ENCODE measurements at places on chromosomes 5 and 9.

GRCh38 chr9:133493428-133493827 is 14.5 kb upstream of the SLC2A6 start:
- DNase-seq = no peak

DNA sequence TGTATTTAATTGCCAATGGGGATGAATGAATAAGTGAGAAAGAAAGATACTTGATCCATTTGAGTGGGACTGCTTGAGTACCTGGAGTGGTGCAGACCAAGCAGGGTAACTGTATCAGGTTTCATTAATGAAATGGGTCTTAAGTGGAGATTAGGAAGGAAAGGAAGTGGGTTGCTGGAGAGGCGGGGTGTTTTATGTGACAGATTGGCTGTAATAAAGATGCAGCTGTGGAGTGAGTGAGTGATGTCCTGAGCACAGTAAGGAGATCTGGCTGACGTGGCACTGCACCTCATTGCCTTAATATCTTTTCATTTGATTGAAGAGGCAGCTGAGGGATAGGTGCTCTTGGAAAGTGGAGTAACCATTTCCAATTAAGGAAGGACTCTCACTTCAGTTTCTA is 161.0 kb upstream of the CCDC152 start:
- DNase-seq = no peak

DNA sequence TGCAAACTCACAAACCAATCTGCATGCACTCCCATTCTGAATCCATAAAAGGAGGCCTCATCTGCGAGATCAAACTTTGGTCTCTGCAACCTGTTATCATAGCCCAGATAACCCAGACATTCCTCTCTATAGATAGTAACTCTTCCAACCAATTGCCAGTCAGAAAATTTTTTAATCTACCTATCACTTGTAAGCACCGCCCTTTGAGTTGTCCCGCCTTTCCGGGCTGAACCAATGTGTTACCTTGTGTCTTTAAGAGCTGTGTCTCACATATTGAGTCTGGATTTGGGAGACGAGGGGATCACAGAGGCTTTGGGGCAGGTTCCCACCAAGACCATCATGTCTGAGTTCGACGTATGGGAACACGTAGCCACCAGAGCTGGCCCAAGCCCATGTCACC is 91.1 kb upstream of the PPP1R26 start:
- no peak for DNase-seq

DNA sequence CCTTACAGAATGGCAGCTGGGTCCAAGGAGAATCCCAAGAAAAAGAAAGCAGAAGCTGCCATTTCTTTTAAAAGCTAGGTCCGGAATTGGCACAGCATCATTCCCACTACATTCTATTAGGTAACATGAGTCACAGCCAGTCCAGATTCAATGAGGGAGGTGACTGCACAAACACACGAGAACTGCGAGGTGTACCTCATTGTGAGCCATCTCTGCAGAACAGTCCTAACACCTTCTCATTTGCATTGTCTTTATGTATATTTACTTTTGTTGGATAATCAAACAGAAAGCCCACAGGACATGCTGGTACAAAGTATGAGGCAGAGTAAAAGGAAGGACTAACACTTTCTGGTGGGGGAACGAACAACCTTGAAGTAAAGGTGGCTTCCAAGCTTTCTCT is 14.6 kb upstream of the HABP4 start:
- no peak for DNase-seq

GRCh38 chr9:16238623-16239138 is 631.8 kb downstream of the BNC2 start:
- DNase-seq = no peak

GRCh38 chr5:30808996-30809395 is 384.5 kb upstream of the CDH6 start:
- peak; percentile 23 for DNase-seq

GRCh38 chr9:130939405-130940026 is 469 bp upstream of the FIBCD1 start:
- no peak for DNase-seq

DNA sequence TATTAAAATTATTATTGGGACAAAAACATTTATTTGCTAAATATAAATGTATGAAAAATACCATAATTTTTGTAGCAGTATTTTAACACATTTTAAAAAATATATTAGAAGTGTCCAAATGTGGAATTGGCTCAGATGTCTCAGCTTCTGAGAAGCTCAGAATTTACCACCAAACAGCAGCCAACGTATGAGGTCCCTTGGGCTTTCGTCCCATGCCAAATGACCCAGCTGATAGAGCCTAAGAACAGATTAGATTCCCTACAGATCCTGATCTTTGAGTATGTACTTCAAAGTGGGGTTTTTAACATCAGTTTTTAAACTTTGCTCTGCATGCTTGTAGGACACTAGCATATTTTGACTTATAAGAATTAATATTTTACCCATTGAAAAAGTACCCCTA is 77.3 kb upstream of the RPS23 start:
- no peak for DNase-seq

GRCh38 chr5:131610198-131611063 is 24.6 kb downstream of the RAPGEF6 start:
- no peak for DNase-seq

GRCh38 chr9:90141723-90142122 is 500.9 kb downstream of the DIRAS2 start:
- peak; percentile 52 for DNase-seq

- DNase-seq = no peak
These were observed 333.5 kb upstream of the ACTBL2 start for GRCh38 chr5:57816108-57816507.

GRCh38 chr9:106755736-106756135 is 107.2 kb upstream of the ZNF462 start:
- DNase-seq = no peak

DNA sequence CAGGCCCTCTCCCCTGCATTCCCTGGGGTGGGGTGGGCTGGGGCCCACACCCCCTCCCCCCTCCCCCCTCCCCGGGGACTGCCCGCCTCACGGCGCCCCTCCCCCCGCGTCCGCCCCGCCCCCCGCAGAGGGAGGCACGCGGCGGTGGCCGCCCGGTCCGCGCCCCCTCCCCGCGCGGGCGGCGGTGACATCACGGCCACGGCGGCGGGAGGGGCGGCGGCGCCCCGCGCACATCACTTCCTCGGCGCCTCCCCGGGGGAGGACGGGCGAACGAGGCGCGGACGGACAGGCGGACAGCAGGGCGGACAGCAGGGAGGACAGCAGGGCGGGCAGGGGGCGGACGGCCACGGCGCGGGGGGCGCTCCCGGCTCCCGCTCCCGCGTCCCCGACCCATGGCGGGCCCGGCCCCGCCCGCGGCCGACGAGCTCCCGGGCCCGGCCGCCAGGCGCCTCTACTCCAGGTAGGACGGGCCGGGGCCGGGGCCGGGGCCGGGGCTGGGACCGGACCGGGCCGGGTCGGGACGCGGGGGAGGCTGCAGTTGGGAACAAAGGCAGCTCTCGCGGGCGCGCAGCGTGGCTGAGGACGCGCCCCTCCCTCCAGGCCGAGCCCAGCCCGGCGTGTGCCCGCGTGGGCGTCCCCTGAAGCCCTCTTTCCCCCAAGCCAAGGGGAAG is at the start of gene GPSM1:
Gene GPSM1 (plus strand): TSS at position 236 of the 671 bp plus-strand sequence. CDS start 157 bp downstream, at position 393.
- peak; percentile 33 for DNase-seq

- DNase-seq = no peak
These were observed 42.1 kb downstream of the CLINT1 start for GRCh38 chr5:157816682-157817386.

- no peak for DNase-seq
These were observed 226.3 kb downstream of the SPOCK1 start for GRCh38 chr5:137272831-137273230.

DNA sequence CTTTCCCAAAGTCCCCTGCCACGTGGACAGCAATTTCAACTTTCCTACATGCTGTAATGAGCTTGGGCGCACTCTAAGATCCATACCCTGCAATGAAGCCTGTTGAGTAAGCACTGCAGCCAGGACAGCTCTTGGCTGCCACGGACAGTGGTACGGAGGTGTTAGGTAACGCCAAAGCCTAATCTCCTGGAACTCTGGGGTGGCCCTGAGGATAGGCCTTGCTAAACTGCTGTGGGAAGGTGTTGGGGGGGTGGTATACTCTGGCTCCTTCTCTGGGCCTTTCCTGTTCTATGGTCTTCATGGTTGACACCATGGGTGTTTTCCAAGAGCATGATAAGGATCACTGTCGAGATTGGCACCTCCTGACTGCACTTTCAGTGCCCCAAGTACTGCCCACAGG is 66.4 kb upstream of the PITX1 start:
- DNase-seq = no peak

- no peak for DNase-seq
These were observed 8.2 kb downstream of the COL27A1 start for GRCh38 chr9:114163517-114163951.

DNA sequence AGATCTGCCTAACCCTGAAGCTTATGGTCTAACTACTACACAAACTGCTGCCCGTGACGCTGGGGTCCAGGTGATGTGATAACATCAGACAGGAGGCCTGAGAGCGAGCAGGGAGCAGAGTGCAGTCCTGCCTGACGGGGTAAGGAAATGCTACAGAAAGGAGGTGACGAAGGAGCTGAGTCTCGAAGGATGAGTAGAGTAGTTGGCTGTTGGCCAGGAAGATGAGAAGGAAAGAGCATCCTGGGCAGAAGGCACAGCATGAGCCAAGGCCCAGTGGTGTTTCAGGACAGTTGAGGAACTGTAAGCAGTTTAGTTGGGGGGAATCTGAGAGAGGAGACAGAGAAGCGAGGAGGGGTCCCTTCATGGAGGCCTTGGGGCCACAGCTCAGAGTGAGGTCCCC is 136.0 kb upstream of the TBC1D2 start:
- no peak for DNase-seq

DNA sequence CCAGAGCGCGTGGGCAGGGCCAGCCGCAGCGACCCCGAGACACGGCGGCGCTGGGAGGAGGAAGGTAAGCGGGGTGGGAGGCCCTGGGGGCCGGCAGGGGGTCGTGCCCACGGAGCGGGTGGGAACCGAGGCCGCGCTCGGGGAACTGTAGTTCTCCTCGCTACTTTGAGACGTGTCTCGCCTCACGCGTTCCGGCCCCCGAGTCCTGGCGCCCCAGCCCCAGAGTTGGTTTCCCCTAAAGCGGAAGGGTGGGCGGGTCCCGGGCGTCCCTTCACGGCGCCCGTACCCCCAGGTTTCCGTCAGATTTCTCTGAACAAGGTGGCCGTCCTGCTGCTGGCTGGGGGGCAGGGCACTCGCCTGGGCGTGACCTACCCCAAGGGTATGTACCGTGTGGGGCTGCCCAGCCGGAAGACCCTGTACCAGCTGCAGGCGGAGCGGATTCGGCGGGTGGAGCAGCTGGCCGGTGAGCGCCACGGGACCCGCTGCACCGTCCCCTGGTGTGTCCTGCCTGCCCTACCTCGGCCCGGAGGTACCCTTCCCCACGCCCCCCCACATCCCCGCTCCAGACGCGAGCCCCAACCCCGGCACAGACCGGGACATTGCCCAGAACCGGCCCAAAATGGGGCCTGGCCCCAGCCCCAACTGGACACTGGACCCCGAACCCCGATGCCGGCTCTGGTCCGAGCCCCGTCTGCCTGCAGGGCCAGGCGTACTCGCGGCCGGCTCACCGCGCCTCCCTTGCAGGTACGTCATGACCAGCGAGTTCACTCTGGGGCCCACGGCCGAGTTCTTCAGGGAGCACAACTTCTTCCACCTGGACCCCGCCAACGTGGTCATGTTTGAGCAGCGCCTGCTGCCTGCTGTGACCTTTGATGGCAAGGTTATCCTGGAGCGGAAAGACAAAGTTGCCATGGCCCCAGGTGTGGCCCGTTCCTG is 709 bp downstream of the UAP1L1 start:
- peak; percentile 18 for DNase-seq

DNA sequence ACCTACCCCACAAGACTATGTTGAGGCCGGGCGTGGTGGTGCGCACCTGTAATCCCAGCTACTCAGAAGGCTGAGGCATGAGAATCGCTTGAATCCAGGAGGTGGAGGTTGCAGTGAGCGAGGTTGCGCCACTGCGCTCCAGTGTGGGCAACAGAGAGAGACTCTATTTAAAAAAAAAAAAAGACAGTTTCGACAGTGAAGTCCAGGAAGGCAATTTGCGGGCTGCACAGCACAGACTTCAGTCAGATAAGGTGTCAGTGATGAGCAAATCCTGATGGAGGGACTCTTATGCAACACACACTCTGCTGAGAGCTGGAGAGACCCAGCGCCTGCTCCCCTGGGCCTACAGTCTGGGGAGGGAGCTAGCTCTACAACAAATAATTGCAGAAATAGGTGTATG is 14.2 kb downstream of the CCNJL start:
- DNase-seq = no peak

DNA sequence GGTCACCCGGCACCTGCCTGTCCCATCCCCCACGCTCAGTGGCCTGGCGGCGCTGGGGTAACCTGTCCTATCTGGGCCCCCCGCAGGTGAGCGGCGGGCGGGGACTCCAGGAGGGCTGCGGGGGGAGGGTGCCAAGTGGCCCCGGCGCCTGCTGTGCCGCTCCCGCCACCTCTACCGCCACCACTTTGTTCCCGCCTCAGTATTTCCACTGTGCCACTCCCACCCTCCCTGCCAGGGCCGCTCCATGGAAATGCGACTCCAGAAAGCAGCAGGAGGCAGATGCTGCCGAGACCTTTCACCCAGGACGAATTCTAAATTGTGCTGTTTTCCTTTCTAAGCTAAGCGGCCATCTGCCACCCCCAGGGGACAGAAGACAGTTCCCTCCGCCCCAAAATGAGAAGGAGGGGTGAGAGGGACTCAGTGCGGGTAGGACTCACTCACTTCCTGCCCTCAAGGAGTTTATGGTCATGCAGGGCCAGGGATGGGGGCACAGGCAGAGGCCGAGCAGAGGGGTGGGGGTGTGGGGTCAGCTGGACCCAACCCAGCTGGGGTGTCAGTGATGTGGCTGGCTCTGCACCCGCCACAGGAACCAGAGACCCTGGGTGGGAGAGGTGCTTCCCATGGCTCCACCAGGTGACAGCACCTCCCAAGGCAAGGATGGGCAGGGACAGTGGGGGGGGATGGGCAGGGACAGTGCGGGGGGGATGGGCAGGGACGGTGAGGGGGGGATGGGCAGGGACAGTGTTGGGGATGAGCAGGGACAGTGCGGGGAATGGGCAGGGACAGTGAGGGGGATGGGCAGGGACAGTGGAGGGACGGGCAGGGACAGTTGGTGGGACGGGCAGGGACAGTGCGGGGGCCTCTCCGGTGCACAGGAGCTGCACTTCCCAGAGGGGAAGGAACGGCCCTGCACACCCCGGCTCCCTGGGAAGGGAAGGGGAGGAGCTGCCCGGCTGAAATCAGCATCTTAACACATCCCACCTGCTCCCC is 17.8 kb downstream of the NOTCH1 start:
- peak; percentile 90 for DNase-seq

GRCh38 chr5:148998174-148998797 is 64.6 kb downstream of the SH3TC2 start:
- no peak for DNase-seq

GRCh38 chr9:120777229-120777628 is 16.0 kb downstream of the FBXW2 start:
- DNase-seq = no peak

- DNase-seq = no peak
These were observed 75.0 kb upstream of the FCN1 start for GRCh38 chr9:134992755-134993124.

DNA sequence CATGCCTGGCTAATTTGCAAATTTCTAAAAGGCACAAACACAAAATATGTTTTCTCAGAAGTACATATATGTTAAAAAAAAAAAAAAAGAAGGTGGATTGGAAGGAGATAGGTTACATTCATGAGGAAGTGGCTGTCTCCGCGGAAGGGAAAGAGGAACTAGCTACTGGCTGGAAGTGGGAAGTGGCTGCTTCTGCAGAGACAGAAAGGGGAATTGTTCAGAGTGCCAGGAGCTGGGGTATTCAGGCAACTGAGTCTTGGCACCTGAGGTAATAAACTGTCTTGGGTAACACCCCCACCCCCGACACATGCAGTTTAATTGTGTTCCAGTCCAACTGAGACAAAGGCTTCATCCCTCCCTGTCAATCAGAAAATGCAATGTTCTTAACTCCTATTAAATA is 45.6 kb downstream of the S1PR3 start:
- DNase-seq = no peak
